ENCODE measurements at places on chromosomes 5 and 9.

GRCh38 chr5:128538000-128538249 is at the start of gene FBN2:
Gene FBN2, minus strand, starts transcription at chr5:128538245. Its CDS starts 642 bp downstream, at chr5:128537603.
- DNase-seq: no peak

GRCh38 chr5:5615569-5615968 is 193.1 kb downstream of the ICE1 start:
- no peak for DNase-seq

DNA sequence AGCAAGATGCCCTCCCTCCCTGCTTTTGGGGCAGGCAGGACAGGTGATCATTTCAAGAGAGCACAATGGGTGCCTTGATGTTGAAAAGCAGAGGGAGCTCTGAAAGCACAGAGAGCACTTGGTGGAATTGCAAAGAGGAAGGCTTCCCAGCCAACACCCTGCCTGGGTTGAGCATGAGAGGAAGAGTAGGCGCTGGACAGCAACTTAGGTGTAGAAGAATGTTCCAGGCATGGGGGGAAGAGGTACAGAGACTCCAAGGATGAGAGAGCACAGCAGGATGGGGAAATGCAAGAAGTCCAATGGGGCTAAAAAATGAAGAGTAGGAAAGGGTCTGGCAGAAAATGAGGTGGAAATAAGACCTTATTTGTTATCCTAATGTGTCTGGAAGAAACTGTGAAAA is 144.8 kb downstream of the TRIM36 start:
- DNase-seq: no peak

GRCh38 chr9:71279151-71279739 is 157.8 kb upstream of the TRPM3 start:
- no peak for DNase-seq

DNA sequence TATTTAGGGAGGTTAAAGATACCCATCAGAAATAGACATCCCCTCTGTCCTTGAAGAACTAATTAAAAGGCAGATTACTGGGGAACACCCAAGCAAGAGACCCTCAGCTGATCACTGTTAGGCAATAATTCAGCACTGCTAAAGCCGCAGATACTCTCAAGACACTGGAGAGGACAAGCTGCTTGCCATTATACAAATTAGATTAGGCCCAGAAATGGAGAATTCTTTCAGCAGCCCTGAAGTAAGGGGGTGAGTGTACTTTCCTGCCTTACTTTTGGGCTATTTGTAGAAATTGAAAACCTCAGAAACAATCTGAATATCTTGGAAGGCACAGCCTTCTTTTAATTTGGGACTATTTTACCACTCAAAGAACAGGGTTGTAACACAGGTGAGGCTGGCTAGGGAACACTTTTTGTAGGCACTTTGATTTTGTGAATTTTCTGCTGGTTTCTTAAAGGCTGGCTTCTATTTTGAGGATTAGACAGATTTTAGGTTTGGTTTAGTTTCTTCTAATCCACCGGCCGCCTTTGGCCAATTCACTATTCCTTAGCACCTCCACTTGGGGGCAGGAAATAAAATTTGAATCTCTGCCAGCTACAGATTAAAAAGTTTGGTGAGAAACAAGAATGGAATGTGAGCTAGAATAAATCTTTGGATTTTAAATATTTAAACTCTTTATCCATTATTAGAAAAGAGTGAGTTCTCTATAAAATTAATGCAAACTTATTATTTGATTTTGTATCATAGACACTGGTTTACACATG is 106.0 kb downstream of the SMARCA2 start:
- DNase-seq: no peak

DNA sequence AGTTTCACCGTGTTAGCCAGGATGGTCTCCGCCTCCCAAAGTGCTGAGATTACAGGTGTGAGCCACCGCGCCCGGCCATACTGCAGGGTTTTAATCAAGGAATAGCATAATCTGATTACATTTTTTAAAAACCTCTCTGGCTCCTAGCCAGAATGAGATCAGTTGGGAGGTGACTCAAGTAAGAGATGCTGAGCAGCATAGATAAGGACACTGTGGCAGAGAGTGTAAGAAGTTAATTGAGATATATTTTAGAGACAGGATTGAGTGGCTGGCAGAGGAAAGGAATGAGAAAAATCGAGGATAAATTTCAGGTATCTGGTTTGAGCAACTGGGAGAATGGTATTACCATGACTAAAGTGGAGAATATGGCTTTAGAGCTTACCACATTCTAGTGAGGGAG is 7.3 kb upstream of the RIGI start:
- DNase-seq: no peak

DNA sequence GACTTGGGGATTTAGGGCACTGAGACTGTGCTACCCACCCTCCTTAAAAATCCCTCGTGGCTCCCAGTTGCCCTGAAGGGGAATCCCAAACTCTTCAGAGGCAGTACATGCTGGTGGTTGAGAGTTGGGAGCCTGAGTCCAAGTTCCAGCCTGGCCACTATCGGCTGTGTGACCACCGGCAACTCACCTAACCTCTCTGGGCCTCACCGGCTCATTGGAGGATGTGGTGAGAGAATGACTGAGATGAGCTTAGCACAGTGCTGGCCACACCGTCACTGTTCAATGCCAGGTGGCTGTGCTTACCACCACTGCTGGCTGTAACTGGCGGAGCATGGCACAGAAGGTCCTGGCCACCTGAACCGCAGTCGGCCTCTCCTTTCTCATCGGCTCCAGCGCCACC is 200.2 kb downstream of the C9orf50 start:
- no peak for DNase-seq

DNA sequence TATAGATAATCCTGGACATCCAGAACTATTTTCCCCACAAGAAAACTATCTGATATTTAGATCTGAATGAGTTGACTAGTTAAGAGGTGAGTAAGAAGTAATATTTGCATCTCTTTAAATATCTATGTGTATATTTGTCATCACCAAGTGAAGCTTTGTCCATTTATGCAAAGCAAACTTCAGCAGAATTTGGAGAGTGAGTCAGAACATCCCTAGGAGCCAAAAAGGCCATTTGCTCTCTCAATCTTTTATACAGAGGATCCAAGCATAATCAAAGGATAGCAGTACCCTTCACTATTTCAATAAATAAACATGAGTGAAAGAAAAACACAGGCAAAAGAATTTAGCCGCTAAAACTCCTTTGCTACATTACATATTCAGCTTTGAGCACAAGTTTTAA is 454.4 kb downstream of the NR2F1-AS1 start:
- DNase-seq: no peak

DNA sequence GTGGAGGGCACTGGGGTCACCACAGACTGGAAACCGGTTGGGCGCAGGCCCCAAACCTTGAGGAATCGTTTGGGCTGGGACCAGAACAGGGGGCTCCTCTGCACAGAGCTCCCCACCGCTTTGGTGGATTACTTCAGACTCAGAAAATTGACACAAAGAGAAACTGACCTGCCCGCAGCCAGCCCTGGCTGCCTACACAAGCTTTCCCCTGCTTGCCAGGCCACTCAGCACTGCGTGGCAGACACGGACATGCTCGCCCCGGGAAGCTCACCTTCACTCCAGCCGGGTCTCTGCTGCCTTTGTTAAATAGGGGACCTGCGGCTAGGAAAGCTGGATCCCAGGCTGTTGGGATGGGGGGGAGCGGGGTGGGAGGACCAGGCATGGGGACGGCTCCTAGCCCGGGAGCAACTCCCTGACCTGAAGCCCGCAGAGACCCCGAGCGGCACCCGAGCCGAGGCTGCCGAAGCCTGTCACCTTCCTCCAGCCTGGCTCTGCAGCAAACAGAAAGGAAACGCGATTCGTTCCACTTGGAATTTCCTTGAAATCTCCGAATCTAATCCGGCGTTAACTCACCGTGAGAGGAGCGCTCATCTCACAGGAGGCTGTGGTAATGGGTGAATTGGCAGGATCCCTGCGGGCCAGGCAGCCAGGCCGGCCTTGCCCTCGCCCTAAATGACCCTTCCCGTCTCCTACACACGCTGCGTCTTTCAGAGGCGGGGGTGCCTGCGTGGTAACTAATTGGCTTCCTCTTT is 8.8 kb downstream of the PAX5 start:
- no peak for DNase-seq

GRCh38 chr5:32021771-32022170 is 152.3 kb downstream of the GOLPH3 start:
- no peak for DNase-seq

- DNase-seq: peak; percentile 13
These were observed 49.2 kb downstream of the TIMD4 start for GRCh38 chr5:156913719-156914370.

DNA sequence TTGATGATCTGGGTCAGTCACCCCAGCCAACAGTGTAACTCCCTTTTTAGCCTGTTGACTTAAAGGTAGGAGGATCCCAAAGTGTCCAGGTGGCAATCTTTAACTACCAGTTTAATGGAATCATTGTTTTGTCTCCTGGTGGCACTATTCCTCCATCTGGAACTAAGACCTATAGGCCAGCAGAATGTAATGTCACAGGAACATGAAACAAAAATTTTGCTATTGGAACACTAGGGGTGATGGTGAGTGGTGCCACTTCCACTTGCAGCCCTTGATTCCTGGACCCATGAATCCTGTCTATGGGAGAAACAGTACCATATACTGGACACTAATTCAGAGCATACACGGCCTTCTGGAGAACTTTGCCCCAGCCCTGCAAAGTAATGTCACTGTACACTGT is 219.5 kb upstream of the RASA1 start:
- no peak for DNase-seq

GRCh38 chr9:116907989-116908388 is 220.9 kb downstream of the TRIM32 start:
- no peak for DNase-seq

DNA sequence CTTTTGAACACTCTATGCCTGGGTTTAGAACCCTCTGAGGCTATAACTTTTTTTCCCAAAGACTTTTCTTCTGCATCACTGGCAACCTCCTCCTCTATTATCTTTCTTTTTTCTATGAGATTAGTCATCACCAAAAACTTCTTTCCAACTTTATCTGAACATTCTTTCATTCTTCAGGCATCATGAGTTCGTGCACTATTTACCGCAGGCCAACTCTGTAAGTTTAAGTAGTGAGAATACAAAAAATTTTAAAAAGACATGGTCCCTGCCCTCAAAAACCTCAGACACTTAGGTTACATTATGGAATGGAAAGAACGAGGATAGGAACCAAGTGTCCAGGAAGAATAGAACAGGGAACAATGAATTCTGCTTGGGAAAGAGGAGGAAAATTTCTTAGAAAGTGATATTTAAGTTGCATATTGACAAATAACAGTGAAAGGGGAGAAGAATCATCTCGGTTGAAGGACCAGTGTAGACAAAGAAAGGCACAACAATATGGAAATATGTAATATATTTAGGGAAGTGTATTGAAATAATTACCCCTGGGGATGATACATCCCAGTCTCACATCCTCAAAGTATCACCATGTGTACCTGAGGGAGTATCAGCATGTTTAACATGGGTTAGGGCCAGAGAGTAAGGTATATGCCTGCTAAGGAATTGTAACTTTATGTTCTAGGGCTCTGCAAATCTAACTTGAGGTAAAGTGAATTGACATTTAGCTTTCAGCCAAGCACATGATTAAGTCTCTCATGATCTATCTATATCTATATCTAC is 196.5 kb upstream of the NREP start:
- no peak for DNase-seq

GRCh38 chr5:128815201-128815600 is 150.1 kb upstream of the SLC27A6 start:
- DNase-seq: no peak

- no peak for DNase-seq
These were observed 101.2 kb downstream of the PARP8 start for GRCh38 chr5:50767588-50767987.

GRCh38 chr9:122053567-122054350 is 39.3 kb downstream of the TTLL11 start:
- DNase-seq: no peak

GRCh38 chr5:74535926-74536325 is 104.6 kb downstream of the ENC1 start:
- no peak for DNase-seq

DNA sequence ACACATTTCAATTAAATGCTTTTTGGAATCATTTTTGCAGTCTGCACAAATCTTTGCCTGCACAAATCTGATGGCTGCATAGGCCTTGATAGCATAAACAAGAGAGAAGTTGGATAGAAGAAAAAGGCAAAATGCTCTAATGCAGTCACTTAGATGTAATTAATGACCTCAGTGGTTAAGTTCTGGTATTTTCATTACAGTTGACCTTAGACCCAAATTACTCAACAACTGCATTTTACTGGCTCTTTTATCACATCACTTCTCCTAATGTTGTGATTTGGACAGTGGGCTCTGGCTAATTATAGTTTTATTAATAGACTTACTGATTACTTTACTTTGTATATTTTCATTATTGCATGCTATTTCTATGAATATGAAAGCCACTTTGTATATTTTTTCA is 34.3 kb downstream of the NTRK2 start:
- no peak for DNase-seq

DNA sequence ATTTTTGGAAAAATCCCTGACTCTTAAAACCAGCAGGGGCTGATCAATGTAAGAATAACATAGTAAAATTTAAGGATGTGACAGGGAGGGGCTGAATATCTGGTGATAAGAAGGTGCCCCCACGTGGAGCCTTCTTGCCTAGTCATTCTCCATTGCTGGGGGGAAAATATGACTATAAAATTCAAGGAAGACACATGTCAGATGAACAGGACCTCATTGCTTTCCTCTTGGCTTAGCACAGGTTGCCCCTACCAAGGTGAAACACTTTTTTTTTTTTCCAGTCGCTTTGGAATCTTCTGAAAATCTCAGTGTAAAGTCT is 310.9 kb downstream of the EFNA5 start:
- no peak for DNase-seq

- DNase-seq: no peak
These were observed 28.0 kb upstream of the ENHO start for GRCh38 chr9:34550681-34551270.

DNA sequence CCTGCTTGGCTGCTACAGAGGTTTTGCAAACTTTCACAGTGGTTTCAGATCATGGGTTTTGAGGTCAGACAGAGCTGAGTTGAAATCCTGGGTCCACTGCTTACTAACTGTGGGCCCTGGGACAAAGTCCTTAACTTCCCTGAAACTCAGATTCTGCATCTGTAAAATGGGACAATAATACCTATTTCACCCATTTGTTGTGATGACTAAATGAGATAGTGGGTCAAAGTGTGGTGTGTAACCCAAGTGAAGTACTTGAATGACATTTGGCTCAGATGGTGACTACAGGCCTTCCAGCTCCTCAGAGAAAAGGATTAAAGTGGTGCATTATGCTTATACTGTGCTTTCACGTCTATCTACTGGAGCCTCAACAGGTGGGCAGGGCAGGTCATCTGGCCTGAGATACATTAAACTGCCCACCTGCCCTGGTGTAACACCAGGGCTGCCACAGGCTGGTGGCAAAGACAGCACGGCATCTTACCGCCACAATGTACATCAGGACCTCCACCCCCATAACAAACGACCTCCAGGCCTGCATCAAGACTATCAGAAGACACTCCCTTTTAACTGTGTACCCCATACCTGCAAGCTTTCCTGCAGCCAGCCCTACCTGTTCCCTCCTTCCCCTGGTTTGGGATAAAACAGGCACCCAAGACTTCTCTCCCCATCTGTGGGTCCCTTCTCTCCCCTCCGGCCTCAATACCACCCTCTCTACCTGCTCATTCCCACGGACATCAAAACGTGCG is 846 bp upstream of the TRAF1 start:
- no peak for DNase-seq

GRCh38 chr5:81630684-81631083 is 120.2 kb downstream of the SSBP2 start:
- no peak for DNase-seq

- no peak for DNase-seq
These were observed 44.1 kb downstream of the UGCG start for GRCh38 chr9:111940697-111941096.
